ENCODE measurements at places on chromosomes 11 and 22. TPM values are rescaled to one million over a fixed set of nuclear protein-coding genes. Genes with fewer than 3 reads are reported as not detected.

- H3K27ac ChIP-seq, result no peak overlapping the region
- H3K4me3 ChIP-seq, result no peak overlapping the region
- peaks cover under 1% of the 10 kb centered on the region for H3K27me3 ChIP-seq
- no peak for DNase-seq
- no peaks in the 10 kb centered on the region for H3K36me3 ChIP-seq
Measured at GRCh38 chr11:17552392-17553248, 5.6 kb downstream of the OTOG start.

Gene PGA5
- not detected for total RNA-seq

Gene SLC35E4
- 2.5 TPM for total RNA-seq

Gene OR51I1
- total RNA-seq, result not detected

- peaks cover 10% of the 10 kb centered on the region for H3K36me3 ChIP-seq
- no peak overlapping the region for H3K4me3 ChIP-seq
- DNase-seq, result no peak
- H3K27me3 ChIP-seq, result no peaks in the 10 kb centered on the region
- peaks cover 22% of the 10 kb centered on the region for H3K4me1 ChIP-seq
- H3K27ac ChIP-seq, result no peak overlapping the region
Measured at GRCh38 chr11:66680966-66681645, 3.4 kb upstream of the RBM4B start.

Gene MAPK8IP1
- 0.56 TPM for total RNA-seq
